NCI-H82 (cell line): ENCODE measurements at places on chromosomes 16 and 17.

- DNase-seq = peak; percentile 88
Observed at GRCh38 chr17:36591434-36592315, at the start of gene DHRS11. Gene DHRS11, plus strand, starts transcription at chr17:36591879. Its CDS starts 131 bp downstream, at chr17:36592010.

DNA sequence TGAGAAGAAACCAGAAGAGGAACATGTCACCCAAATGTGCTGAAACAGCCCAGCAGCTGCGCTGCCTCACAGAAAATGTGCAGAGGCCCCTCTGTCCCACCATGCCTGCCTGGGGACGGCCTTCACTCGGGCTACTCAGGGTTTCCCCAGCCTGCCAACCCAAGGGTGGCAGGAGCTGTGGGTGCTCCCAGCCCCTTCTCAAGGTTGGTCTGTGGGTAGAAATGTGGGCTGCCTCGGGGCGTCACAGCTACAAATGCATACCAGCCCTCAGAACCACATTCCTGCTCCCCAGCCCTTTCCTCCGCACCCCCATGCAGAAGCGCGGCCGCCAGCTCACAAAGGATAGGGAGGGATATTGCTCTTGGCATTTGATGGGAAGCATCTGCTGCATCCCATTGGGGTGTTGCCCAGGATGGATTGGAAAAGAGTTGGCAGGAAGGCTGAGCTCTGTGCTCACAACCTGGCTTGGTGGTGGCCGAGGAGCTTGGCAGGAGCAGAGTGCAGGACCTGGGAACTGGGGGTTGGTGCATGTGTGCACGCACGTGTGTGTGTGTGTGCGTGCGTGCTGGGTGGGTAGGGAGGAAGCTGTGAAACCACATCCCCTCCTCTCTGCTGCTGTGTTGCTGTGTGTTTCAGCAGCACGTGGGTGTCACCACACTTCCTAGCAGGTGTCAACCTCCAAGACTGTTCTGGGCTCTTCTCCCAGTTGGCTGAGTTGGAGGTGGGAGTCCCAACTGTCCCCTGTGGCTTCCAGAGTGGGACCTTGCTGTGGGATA is 304.4 kb downstream of the SEC14L1 start:
- no peak for DNase-seq

DNA sequence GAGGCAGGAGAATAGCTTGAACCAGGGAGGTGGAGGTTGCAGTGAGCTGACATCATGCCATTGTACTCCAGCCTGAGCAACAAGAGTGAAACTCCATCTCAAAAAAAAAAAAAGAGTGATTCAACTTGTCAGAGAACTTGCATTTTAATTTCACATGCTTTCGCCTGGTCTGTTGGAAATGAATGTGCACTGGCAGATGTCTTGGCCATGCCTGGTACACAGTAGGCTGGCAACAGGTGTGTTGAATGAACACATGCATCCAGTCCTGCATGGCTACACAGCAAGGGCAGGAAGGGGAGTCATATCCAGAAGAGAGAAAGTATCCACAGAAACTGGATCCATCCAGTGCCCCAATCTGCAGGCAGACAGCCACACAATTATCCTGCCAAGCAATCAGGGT is 11.5 kb downstream of the COG4 start:
- DNase-seq = no peak

DNA sequence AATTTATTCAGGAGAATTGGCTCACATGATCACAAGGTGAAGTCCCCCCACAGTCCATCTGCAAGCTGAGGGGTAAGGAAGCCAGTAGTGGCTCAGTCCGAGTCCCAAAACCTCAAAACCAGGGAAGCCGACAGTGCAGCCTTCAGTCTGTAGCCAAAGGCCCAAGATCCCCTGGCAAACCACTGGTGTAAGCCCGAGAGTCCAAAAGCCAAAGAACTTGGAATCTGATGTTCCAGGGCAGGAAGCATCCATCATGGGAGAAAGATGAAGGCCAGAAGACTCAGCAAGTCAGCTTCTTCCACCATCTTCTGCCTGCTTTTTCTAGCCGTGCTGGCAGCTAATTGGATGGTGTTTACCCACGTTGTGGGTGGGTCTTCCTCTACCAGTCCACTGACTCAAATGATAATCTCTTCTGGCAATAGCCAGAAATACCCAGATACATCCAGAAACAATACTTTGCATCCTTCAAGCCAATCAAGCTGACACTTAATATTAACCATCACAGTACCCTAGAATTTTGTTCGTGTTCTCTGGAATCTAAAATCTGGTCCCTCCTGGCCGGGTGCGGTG is 40.4 kb downstream of the TMEM114 start:
- no peak for DNase-seq

GRCh38 chr17:80104956-80105375 is 3.6 kb downstream of the GAA start:
- DNase-seq = no peak

DNA sequence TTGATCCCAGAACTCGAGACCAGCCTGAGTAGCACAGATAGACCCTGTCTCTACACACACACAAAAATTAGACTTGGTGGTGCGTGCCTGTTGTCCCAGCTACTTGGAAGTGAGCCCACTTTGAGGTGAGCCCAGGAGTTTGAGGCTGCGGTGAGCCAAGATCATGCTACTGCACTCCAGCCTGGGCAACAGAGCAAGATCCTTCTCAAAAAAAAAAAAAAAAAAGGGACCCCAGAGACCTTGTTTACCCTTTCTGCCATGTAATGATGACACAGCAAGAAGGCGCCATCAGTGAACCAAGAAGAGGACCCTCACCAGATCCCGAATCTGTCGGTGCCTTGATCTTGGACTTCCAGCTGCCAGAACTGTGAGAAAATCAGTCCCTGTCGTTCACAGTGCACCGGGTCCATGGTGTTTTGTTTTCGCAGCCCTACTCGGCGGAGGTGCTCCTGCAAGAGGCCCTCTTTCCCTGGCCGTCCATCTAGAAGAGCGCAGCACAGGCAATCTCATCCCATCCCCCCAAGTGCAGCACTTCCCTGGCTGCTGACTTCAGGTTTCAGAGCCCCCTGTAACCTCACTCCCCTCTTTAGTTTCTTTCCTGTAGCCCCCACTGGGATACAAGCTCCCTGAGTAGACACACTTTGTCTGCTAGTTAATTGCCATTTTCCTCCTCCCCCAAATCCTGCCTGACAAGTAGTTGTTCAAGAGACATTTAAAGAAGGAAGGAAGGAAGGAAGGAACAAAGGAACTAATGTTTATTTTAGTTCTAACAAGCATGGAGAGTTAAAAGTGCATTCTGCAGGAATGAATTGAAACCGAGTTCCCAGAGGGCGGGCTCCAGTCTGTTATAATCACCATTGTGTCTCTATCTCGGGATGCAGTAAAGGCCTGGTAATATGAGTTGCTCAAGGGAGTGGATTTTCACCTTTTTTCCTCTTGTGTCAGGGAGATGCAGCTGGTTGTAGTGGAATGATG is 115.3 kb downstream of the SNX29 start:
- DNase-seq = no peak

DNA sequence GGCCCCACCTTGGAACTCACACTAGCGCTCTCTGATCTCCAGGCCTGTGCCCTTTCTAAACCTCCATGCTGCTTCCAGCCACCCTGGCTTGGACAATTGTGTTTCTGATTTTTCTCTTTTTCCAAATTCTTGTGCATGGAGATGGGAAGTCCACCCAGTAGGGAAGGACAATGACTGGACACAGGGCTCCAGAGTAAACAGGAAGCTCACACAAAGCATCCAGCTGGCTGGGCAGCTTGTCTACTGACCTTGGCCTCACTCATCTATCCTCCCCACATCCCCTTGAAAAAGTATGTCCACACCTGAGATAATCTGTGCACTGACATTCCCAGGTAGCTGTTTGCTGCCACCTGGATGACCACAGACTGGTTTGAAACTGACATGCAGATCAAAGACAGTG is 331.2 kb upstream of the MAF start:
- no peak for DNase-seq

- DNase-seq = peak; percentile 11
Observed at GRCh38 chr16:9429646-9430330, 338.3 kb downstream of the HAPSTR1 start.

- DNase-seq = no peak
Observed at GRCh38 chr17:46737326-46737725, 81.2 kb downstream of the WNT3 start.

DNA sequence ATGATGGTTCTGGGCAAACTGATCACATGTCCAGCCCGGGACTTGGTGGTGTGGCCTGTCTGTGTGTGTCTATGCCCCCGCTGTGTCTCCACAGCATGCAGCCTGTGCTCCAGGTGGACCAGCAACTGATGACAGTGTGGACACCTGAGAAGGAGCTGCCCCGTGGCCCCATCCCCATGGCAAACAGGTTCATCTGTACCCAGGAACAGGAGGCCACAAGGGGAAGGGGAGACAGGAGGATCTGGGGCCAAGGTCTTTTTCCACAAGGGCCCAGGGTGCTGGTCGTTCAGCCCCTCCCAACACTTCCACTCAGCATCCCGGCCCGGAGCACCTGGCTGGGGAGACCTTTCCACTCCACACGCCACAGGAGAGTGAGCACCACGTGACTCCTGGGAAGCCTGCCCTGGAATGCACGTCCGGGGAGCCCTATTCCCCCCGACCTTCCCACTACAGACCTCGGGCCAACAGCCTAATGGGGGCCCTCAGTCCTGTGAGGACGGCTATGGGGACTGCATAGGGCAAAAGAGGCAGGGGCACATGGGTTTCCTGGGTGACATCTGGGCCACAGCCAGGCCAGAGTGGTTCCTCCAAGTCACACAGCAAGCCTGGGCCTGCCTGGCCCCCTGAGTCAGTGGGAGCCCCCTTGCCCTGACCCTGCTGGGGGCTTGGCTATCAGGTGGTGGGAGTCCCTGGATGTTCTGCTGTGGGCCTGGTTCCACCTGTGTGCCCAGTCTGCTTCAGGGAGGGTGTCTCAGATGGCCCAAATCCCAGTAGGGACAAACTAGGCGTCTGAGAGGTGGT is 20.8 kb upstream of the NXPH3 start:
- DNase-seq = no peak

GRCh38 chr17:36525888-36526287 is 8.8 kb downstream of the MYO19 start:
- no peak for DNase-seq

- DNase-seq = no peak
Observed at GRCh38 chr16:80672379-80672778, 131.6 kb downstream of the DYNLRB2 start.

DNA sequence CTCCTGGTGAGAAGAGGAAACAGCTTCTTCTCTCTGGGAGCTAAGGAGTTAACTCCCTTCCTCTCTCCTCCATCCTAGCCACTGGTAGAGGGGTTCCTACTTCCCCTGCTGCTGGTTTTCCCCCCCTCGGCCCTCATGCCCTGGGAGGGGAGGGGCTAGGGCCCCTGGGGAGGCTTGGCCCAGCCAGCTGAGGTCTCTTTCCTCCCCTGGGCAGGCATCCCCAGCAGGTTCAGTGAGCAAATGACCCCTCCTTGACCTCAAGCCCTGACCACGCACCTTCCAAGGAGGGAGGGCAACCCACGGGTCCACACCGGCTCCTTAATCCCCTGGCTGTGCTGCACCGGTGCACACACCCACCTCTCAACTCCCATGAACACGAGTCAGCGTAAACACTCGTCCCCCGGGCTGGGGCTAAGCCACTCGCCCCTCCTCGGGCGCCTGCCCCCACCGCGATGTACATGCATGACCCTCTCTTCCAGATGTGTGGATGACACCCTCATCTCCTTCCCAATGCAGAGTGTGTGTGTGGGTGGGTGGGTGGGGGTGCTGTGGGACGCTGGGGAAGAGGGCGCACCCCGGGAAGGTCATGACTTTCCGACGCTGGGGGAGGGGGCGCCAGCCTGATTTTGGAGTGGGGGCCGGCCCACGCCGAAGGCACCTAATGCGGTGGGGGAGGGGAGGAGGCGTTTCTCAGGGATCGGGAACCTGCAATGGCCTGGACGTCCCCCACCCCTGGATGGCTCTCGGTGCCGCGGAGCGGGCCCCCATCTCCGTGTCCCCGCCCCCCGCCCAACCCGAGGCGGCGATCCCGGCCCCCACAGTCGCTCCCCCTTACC is 33.7 kb downstream of the SRCIN1 start:
- DNase-seq = peak; percentile 54

DNA sequence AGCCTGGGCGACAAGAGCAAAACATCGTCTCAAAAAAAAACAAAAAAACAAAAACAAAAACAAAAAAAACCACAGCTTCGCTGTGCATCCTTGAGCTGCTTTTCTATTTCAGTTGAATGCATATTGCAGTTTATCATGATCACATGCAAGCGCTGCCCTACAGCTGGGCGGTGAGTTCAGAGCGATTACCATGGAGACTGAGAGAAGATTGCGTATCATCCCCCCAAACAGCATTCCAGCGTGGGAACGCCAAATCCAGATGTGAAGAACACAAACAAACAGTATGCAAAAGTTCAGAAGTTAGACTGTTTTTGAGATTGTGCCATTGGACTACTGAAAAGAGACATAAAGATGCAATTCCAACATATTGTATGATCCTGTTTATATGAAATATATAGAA is 15.1 kb upstream of the SLC52A1 start:
- no peak for DNase-seq

- no peak for DNase-seq
Observed at GRCh38 chr16:66386629-66387622, 20.4 kb downstream of the CDH5 start.

GRCh38 chr17:81685108-81685507 is 1.3 kb downstream of the HGS start:
- DNase-seq = no peak

DNA sequence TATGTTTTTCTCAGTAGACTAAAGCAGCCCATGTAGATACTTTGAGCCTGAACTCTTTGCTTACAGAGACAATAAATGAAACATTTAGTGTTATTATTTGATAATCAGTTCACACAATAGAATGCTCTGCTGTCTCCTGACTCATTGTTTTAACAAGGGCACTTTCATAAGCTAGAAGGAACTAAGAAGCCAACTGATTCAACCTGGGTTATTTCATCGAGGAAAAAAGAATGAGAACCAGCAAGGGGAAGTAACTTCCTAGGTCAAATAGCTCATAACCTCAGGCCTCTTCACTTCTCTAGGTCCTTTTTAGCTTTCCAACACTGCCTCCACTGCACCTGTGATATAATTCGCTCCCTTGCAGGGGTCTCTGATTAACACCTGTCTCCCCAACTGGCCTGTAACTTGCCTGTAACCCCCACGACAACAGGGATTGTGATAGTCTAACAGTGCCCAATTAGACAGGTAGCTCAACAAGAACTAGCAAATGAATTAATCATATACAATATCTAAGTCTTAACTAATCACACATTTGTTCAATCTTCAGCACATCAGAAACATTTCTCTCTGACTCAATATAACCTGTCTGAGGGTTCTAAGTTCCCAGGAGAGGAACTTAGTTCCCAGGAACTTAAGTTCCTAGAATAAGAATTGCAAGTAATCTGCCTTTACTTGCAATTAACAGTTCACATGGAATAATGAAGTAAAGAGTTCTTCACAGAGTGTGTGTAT is 34.8 kb downstream of the RFFL start:
- DNase-seq = no peak

DNA sequence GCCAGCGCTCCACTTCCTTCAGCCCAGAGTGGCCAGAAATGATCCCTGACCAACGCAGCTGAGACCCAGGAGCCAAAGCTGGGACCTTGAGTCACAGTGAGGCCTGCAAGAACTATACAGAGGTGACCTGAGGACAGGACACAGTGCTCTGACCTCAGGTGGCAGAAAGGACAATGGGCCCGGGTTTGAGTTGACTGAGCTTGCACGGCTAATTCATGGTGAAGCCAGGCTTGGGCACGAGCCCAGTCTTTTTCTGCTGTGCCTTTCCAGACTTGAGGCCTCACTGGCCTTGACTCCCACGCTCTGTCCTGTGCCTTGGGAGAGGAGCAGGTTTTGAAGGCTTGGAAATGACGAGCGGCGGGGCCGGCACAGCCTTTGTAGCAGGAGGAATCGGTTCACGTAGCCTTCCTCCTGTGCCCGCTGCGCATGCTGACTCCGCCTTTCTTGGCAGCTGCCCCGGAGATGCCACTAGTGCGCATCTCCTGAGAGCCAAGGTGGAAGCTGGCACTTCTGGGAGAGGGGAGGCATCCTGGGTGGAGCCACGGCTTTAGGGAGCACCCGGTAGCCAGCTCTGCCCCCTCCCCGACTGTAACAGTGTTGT is 34.9 kb downstream of the NDEL1 start:
- DNase-seq = no peak
